ENCODE measurements at places on chromosomes 16 and 17.
A peak's percentile ranks its signal among the peaks of the same experiment; 100 is the strongest.

- DNase-seq: no peak
These were observed 80.5 kb upstream of the CLEC18B start for GRCh38 chr16:74501484-74502478.

DNA sequence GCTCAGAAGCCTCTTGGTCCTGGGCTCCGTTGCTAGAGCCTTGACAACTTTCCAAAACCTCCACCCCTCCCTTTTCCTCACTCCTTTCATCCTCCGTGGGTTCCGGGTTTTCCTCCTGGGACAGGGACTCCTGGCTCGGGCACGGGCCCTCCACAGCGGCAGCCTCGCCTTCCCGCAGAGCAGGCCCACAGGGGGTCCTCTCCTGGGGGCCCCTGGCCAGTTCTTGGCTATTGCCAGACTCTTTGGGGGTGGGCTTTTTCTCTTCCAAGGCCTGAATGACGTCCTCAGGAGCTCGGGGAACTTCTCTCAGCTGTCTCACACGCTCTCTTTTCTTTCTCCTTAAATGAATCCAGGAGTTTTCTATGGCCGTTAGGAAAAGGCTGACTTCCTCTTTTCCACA is 19.3 kb upstream of the MNT start:
- DNase-seq: no peak

- DNase-seq: no peak
These were observed 3.8 kb upstream of the TLCD2 start for GRCh38 chr17:1713878-1714426.

GRCh38 chr17:73493956-73494926 is 150.0 kb downstream of the SDK2 start:
- DNase-seq: no peak

DNA sequence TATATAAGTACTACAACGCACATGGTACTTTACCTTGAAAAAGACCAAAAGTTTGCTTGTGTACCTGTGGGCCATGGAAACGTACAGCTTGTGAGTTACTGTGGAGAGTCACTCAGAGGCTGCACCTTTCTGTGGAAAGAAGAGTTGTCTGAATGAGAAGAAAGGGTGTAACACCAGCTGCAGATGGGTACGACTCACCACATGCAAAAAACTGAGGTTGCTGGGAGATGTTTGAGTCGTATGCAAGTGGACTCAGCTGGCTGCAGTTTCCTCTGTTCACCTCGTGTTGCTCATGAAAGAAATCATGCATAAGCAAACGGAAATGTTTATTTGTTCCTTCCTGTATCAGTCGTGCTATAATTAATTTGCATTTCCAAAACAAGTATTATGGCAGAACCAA is 22.4 kb upstream of the DYNLRB2 start:
- DNase-seq: no peak

DNA sequence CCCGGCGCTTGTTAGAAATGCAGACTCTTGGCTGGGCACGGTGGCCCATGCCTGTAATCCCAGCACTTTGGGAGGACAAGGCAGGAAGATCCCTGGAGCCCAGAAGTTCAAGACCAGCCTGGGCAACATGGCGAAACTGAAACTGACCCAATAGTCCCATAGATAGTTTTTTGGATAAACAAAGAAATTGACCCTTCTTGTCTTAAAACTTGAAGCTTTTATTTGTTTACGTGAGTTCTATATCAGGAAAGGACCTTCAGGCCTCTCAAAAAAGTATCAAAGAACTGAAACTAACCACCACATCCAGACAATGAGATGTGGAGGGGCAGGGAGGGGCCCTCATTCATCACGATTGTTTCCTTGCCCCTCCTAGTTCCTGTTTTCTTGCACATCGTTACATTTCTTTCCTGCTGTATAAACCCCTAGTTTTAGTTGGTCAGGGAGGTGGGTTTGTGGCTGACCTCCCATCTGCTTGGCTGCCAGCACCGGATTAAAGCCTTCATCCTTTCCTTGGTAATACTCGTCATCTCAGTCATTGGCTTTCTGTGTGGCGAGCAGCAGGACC is 29.9 kb upstream of the PRM1 start:
- no peak for DNase-seq

- DNase-seq: no peak
These were observed 117.6 kb downstream of the C16orf78 start for GRCh38 chr16:49491106-49491670.

- peak; percentile 70 for DNase-seq
These were observed 40.9 kb downstream of the RFFL start for GRCh38 chr17:35022536-35023063.

GRCh38 chr16:83762992-83763358 is 44.8 kb upstream of the HSBP1 start:
- DNase-seq: no peak

- no peak for DNase-seq
These were observed 14.2 kb upstream of the KCNG4 start for GRCh38 chr16:84254062-84254461.
